ENCODE measurements at places on chromosomes 1 and 21.

- H3K27ac ChIP-seq = no peak overlapping the region
- H3K36me3 ChIP-seq = no peaks in the 10 kb centered on the region
- H3K4me1 ChIP-seq = no peaks in the 10 kb centered on the region
- DNase-seq = no peak
- no peaks in the 10 kb centered on the region for H3K27me3 ChIP-seq
Observed at GRCh38 chr1:77421504-77422233, 139.8 kb downstream of the AK5 start.

DNA sequence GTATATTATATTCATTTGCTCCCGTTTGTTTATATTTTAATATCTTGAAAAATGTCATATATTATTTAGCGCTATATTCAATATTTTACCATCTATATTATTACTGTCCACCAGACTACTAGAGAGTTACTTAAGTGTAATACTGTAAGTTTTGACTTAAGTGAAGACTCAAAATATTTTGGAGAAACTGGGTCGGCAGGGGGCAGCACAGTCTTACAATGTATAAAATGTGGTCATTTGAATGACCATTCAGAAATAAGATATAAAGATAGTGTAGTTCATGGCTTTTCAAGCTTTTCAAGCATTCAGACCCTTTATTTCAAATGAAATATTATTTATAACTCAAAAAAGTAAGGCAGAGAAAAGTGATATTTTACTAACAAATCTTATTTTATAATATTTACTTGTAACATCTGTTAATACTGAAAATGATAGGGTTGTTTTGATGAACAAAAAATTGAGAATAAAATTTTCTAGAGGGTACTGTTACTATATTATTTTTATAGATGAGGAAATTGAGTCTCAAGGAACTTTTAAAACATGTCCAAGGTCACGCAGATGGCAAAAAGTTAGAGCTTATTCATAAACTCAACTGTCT lies 89.0 kb upstream of the SERTAD4 start:
- DNase-seq = peak; percentile 66
- no peak overlapping the region for H3K4me3 ChIP-seq
- H3K36me3 ChIP-seq = no peaks in the 10 kb centered on the region
- H3K4me1 ChIP-seq = no peaks in the 10 kb centered on the region
- no peak overlapping the region for H3K27ac ChIP-seq
- H3K27me3 ChIP-seq = no peaks in the 10 kb centered on the region

DNA sequence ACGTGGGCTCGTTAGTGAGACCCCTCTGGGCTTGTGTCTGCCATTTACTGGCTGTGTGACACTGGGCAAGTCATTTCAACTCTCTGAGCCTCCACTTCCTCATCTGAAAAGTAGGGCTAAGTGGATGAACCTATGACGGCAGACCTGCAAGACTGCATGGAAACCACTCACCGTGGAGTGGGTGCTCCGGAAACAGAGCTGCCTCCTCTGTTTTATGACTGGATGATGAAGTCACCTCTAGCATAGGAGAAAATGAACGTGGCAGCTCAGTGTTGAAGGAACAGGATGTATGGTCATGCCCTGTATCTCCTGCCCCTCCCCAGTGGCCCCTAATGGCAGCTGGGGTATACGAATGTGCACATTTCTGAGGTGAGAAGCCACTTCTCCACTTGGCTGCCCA lies 40.5 kb downstream of the STPG1 start:
- H3K4me3 ChIP-seq = no peak overlapping the region
- no peak for DNase-seq
- H3K4me1 ChIP-seq = no peaks in the 10 kb centered on the region
- no peak overlapping the region for H3K27ac ChIP-seq
- no peaks in the 10 kb centered on the region for H3K27me3 ChIP-seq

DNA sequence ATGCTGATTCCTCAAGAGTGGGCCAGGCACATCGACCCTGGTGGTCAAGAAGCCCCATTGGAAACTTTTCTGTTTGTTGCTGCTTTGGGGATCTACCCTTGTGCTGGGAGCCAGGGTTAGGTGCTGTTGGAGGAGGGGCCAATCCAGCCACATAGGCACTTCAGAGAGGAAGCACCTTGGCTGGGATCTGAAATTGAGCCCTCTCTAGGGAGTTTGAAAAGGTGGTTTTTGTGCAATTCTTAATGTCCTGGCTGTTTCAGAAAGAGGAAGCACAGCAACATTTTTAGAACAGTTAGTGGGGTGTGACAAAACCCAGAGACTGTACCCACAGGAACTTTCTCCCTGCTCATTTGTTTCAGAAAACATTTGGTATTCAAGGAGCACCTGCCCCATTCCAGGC lies 17.2 kb upstream of the BEND5 start:
- H3K27me3 ChIP-seq = no peaks in the 10 kb centered on the region
- H3K4me3 ChIP-seq = no peak overlapping the region
- H3K36me3 ChIP-seq = no peaks in the 10 kb centered on the region
- no peak for DNase-seq
- H3K4me1 ChIP-seq = no peaks in the 10 kb centered on the region
- H3K27ac ChIP-seq = no peak overlapping the region

- peak overlapping the region; percentile 39 for H3K4me3 ChIP-seq
- H3K27me3 ChIP-seq = no peaks in the 10 kb centered on the region
- H3K4me1 ChIP-seq = no peaks in the 10 kb centered on the region
Observed at GRCh38 chr1:164320790-164321731, 237.9 kb upstream of the PBX1 start.

- H3K27me3 ChIP-seq = no peaks in the 10 kb centered on the region
- DNase-seq = no peak
- H3K36me3 ChIP-seq = peaks cover 45% of the 10 kb centered on the region
- H3K4me3 ChIP-seq = no peak overlapping the region
Observed at GRCh38 chr1:46571691-46572225, 20.3 kb upstream of the KNCN start.

GRCh38 chr1:220007438-220007837 lies 38.9 kb downstream of the EPRS1 start:
- no peaks in the 10 kb centered on the region for H3K27me3 ChIP-seq
- H3K4me3 ChIP-seq = no peak overlapping the region
- peaks cover 7% of the 10 kb centered on the region for H3K36me3 ChIP-seq
- no peaks in the 10 kb centered on the region for H3K4me1 ChIP-seq
- H3K27ac ChIP-seq = no peak overlapping the region

DNA sequence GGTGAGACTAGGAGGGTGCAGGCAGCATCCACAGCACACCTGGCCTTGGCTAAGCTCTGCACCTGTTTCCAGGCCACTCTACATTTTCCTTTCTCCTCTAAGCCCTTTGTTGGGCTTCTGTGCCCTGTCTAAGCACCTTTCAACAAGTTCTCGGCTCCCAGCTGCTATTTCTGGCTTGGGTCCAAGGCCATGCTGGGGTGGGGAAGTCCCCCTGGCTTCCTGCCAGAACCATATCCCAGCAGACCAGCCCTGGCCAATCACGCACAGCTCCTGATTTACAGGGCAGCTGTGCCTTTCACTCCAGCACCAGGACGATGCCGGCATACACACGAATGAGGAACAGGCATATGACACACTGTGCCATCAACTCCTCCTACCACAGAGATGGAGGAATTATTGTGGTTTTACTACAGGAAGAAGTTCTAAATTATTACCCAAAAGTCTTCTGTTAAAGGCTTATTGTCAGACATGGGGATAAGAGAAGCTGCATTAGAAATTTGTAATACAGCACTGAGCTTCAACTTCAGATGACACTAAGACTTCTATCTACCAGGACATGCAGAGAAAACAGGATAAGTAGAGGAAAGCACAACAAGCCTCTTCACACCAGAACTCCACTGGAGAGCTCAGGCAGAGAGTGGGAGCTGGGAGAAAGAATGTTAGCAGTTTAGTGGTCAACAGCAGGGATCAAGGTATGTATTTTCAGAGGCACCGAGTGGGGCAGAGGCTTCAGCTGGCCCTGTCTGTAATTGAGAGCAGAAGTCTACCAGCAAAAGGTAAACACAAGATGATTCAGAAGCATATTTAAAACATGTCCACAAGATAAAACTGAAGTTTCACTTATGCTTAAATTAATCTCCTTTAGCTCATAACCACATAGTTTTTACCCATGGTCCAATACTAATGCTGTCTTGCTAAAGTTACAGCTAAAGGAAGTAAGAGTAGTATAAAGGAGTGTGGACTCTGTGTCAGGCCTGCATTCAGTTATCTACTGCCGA lies 37.4 kb downstream of the TRIT1 start:
- peak overlapping the region; percentile 53 for H3K27ac ChIP-seq
- H3K4me1 ChIP-seq = peaks cover 6% of the 10 kb centered on the region
- H3K4me3 ChIP-seq = no peak overlapping the region
- H3K36me3 ChIP-seq = peaks cover 22% of the 10 kb centered on the region

- peak overlapping the region; percentile 27 for H3K27ac ChIP-seq
- H3K4me1 ChIP-seq = peaks cover 7% of the 10 kb centered on the region
- DNase-seq = no peak
- no peaks in the 10 kb centered on the region for H3K27me3 ChIP-seq
- H3K4me3 ChIP-seq = no peak overlapping the region
- H3K36me3 ChIP-seq = no peaks in the 10 kb centered on the region
Observed at GRCh38 chr1:218479436-218480115, 134.4 kb downstream of the TGFB2 start.

GRCh38 chr1:91683598-91683951 lies 182.9 kb downstream of the CDC7 start:
- H3K27ac ChIP-seq = peak overlapping the region; percentile 11
- H3K36me3 ChIP-seq = no peaks in the 10 kb centered on the region
- H3K27me3 ChIP-seq = no peaks in the 10 kb centered on the region
- DNase-seq = peak; percentile 63
- peaks cover 6% of the 10 kb centered on the region for H3K4me1 ChIP-seq

DNA sequence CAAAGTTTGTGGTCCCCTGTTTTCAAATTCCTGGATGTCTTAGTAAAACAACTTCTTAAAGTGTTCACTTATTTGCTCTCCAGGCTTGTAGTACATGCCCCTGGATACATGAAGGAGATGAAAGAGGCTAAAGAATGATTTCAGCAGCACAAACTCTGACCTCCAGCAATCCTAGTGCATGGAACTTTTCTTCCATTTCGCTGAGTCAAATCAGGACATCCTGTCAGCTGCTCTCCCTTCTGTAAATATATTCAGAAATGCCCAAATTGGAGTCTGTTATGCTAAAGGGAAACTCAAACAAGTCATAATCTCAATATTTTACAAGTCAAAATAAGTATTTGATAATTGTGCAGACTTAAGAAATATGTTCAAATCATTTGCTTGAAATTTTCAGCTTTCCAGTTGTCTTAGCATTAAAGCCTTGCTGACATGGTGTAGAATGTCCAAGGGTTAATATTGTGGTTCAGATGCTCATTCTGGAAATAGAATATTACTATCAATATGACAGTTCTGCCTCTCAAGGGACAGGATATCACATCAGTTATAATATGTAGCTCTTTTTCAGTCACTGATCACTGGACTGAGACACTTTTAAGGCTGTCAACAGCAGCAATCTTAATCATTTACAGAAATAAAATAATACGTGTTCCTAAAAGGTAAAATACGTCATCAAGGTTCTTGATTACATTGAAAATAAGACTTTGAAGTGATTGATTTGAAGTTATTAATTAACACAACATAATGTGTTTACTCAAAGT lies 1157.3 kb downstream of the PLA2G4A start:
- no peak overlapping the region for H3K27ac ChIP-seq
- no peaks in the 10 kb centered on the region for H3K4me1 ChIP-seq
- no peaks in the 10 kb centered on the region for H3K36me3 ChIP-seq
- H3K4me3 ChIP-seq = no peak overlapping the region

- DNase-seq = peak; percentile 71
- H3K4me3 ChIP-seq = no peak overlapping the region
- H3K27me3 ChIP-seq = peaks cover 15% of the 10 kb centered on the region
- H3K36me3 ChIP-seq = peaks cover 25% of the 10 kb centered on the region
Observed at GRCh38 chr1:1290238-1290731, 10.0 kb downstream of the SCNN1D start.

GRCh38 chr1:1225238-1225845 lies 6.5 kb downstream of the SDF4 start:
- H3K27ac ChIP-seq = no peak overlapping the region
- peaks cover 3% of the 10 kb centered on the region for H3K4me1 ChIP-seq
- no peaks in the 10 kb centered on the region for H3K27me3 ChIP-seq
- no peak for DNase-seq

- no peak overlapping the region for H3K4me3 ChIP-seq
- no peaks in the 10 kb centered on the region for H3K36me3 ChIP-seq
- H3K27me3 ChIP-seq = no peaks in the 10 kb centered on the region
- DNase-seq = no peak
- H3K4me1 ChIP-seq = no peaks in the 10 kb centered on the region
- H3K27ac ChIP-seq = no peak overlapping the region
Observed at GRCh38 chr21:28431022-28431421, 561.7 kb downstream of the LTN1 start.

GRCh38 chr1:210758761-210759160 lies 375.2 kb downstream of the KCNH1 start:
- H3K27ac ChIP-seq = no peak overlapping the region
- H3K4me1 ChIP-seq = no peaks in the 10 kb centered on the region
- H3K36me3 ChIP-seq = no peaks in the 10 kb centered on the region
- H3K4me3 ChIP-seq = no peak overlapping the region

GRCh38 chr1:15330028-15330427 lies 79.7 kb upstream of the EFHD2 start:
- H3K4me1 ChIP-seq = no peaks in the 10 kb centered on the region
- no peak for DNase-seq
- no peak overlapping the region for H3K4me3 ChIP-seq
- no peaks in the 10 kb centered on the region for H3K27me3 ChIP-seq
- H3K36me3 ChIP-seq = no peaks in the 10 kb centered on the region

- no peak overlapping the region for H3K4me3 ChIP-seq
- H3K27me3 ChIP-seq = no peaks in the 10 kb centered on the region
- H3K27ac ChIP-seq = no peak overlapping the region
- no peak for DNase-seq
Observed at GRCh38 chr1:113734357-113735055, 24.8 kb downstream of the PHTF1 start.

GRCh38 chr1:233393926-233394680 lies 66.6 kb downstream of the MAP3K21 start:
- no peaks in the 10 kb centered on the region for H3K36me3 ChIP-seq
- no peaks in the 10 kb centered on the region for H3K27me3 ChIP-seq
- H3K27ac ChIP-seq = no peak overlapping the region
- no peak overlapping the region for H3K4me3 ChIP-seq
- DNase-seq = no peak
- no peaks in the 10 kb centered on the region for H3K4me1 ChIP-seq

GRCh38 chr21:36274128-36274527 lies 45.9 kb upstream of the MORC3 start:
- DNase-seq = no peak
- no peaks in the 10 kb centered on the region for H3K27me3 ChIP-seq
- no peaks in the 10 kb centered on the region for H3K4me1 ChIP-seq
- peaks cover 12% of the 10 kb centered on the region for H3K36me3 ChIP-seq

DNA sequence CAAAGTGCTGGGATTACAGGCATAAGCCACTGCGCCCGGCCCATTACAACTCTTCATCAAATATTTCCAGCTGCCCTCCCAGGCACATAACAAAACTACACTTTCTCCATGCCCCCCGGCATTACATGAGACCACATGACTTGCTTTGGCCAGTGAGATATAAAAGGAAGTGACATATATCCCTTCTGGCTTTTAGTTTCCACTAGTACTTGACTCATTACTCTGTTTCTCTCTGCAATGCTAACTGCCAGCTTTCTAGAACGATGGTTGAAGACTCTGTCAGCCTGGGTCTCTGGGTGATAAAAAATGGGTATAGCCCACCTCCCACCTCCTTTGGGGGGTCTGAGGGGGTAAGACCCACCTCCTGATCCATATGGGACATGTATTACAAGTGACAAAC lies 24.2 kb downstream of the ABL2 start:
- H3K4me1 ChIP-seq = no peaks in the 10 kb centered on the region
- no peak overlapping the region for H3K4me3 ChIP-seq
- no peak for DNase-seq
- H3K27me3 ChIP-seq = no peaks in the 10 kb centered on the region
- no peak overlapping the region for H3K27ac ChIP-seq

Measured in small intestine (tissue), 16 donors.